ENCODE measurements at places on chromosomes 6 and 20.

DNA sequence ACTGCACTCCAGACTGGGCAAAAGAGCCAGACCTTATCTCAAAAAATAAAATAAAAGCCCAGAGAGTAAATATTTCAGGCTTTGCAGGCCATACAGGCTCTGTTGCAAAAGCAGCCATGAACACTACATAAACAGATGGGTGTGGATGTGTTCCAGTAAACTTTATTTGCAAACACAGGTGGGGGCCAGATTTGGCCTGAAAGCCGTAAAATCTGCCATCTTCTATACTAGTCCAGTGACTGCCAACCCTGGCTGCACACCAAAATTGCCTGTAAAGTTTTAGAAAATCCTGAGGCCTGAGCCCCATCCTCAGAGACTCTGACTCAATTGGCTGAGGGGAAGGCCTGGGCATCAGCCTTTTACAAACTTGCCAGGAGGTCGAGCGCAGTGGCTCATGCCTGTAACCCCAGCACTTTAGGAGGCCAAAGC is 103.6 kb downstream of the ZMYND8 start:
- no peak for DNase-seq

- no peak for DNase-seq
Observed at GRCh38 chr6:125562156-125562555, 187.3 kb upstream of the HEY2 start.

GRCh38 chr6:43267619-43268354 is 24.5 kb downstream of the TTBK1 start:
- no peak for DNase-seq

DNA sequence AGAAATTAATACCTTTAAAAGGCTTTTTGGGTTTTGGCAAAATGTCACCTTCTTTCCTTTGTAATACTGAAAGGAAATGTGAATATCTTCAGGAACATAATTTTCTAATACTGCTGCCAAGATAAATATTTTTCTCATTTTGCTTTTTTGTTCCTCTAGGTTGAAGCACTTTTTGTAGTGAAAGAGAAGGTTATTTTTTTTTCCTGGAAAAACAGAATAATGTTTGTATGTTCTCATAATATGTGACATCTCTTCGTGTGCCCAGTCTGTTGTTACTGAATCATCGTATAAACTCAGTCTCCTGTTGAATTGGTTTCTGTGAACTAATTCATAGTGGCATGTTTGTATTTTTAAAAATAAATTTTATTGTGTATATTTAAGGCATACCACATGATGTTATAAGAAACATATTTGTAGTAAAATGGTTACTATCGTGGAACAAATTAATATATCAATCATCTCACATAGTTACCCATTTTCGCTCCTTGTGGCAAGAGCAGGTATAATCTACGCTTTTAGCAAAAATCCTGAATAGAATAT is 74.4 kb downstream of the SH3BGRL2 start:
- no peak for DNase-seq

- DNase-seq = no peak
Observed at GRCh38 chr6:78810698-78811097, 56.7 kb upstream of the IRAK1BP1 start.

DNA sequence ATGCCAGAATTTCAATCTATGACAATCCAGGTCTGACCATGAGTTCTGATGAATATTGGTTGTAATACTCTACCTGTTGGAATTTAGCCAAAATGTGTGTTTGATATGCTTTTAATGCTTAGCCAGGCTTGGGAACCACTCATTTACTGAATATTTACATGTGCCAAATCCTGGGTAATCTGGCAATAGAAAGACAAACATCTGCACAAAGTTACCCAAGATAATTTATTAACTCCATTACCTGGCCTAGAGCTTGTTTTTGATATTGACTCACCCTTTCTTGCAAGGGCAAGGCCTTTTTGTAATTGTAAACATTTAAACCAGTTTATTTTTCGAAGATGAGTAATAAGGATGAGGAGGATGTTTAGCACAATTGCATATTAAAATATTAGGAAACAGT is 13.5 kb upstream of the CD2AP start:
- DNase-seq = no peak

DNA sequence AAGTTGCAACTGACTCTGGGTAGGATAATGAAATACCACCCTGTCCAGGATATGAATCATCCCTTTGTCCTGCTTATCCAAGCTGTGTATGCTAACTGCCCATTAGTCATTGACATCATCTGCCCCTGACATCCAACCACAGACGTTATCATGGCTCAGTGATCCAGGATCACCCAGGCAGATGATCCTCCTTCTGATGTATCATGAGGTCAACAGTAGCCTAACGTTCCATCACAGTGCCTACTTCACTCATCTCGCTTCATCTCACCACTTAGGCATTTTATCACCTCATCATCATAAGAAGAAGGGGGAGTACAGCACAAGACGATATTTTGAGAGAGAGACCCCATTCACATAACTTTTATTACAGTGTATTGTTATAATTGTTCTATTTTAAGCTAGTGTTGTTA is 13.4 kb upstream of the BTN3A2 start:
- no peak for DNase-seq

DNA sequence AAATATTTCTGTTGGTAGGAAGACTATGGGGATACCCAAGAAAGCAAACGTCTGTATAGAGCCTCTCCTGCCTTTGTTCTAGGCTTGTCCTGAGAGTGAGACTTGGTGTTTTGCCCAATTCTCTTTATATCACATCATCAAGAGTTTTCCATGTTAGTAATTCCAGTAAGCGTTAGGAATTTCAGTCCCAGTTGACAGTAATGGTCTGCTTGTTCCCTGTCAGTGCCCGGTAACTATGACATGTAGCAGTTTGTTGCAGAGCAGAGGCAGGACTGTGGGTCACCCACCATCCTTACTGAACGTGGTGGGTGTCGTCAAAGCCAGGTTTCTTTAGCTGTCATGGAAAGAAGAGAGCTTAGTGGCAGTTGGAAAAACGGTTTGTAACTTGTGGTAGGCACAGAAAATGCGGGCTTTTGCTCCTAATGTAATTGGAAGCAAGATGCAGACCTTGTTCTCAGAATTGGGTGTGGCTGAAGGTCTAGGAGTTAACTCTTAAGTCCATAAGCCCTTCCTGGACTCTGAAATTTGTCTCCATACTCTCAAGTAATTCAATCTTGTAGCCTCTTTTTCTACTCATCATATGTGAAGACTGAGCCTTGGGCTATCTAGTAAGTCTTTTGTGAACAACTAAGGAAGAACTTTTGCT is 188.8 kb downstream of the TMEM242 start:
- DNase-seq = no peak

GRCh38 chr20:62408640-62409039 is 1.6 kb upstream of the CABLES2 start:
- DNase-seq = no peak

- no peak for DNase-seq
Observed at GRCh38 chr6:13554929-13555333, 19.5 kb upstream of the SIRT5 start.

- no peak for DNase-seq
Observed at GRCh38 chr6:14187406-14187805, 69.8 kb downstream of the CD83 start.

DNA sequence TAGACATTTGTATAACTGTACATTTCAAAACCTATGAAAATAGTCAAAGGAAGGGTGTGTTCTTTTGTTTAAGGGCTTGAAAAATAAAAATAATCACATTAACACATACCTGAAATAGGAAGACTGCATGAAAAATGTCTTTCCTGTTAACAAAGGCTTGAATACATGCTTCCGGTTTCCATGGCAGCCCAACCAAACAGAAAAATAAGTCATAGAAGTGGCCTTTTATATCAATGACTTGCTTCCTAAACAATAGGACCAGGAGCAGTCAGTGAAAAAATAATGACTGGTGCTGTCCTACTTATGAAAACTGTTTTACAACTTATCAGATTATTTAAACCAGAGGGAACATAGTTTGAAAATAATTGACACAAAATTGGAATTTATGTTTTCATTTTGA is 412.6 kb upstream of the PLCB4 start:
- DNase-seq = no peak

DNA sequence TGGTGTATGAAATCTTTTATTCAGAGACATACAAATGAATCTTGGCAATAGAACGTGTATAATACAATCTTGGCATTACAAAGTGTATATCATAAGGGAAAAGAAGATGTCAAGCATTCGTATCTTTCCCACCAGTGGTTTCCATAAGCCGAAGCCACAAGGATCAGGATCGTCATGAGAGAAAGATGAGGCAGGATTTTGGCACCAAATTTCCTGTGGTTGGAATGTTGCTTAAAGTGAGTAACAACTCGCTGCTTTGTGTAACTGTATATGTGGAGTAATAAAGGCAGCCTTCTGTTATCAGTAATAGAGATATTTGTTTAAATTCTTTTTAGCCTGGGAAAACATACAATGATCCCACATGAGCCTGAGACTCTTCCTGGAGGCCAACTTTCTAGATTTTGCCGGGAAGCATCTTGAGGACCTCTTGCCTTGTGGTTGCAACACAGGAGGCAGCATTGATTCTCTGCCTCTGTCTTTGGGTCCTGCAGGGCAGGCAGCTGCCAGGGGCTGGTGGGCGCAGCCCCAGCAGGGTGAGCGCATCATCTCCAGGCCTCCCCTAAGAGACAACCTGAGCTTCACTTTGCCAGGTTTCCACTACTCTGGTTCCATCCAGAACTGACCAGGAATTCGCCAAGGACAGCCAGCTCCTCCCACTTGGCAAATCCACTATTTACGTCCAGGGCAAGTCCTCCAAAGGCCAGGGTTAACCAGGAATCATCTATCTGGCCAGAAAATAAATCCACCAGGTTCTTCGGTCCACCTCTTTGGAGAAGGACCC is 230.9 kb upstream of the SULF2 start:
- no peak for DNase-seq

GRCh38 chr6:15485936-15486335 is 176.9 kb downstream of the DTNBP1 start:
- DNase-seq = no peak

DNA sequence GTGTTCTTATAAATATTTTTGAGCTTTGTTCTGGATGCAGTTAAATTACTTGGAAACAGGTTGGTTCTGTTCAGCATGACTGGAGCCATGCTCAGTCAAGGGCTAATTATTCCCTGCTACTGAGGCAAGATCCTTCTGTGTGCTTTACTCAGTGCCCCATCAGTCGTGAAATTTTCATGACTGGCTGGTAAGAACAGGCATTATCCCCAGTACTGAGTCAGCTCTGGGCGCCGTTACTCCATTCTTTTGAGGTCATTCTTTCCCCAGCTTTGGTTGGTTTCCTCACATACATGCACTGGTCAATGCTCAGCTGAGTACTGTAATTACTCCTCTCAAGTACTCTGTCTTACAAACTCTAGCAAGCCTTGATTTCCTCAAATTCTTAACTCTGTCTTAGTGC is 71.3 kb downstream of the CDKAL1 start:
- DNase-seq = no peak

GRCh38 chr6:76124018-76124417 is 51.6 kb upstream of the IMPG1 start:
- no peak for DNase-seq

GRCh38 chr20:59770270-59770669 is 163.2 kb downstream of the SYCP2 start:
- no peak for DNase-seq

GRCh38 chr20:22578221-22579118 is 5.9 kb downstream of the FOXA2 start:
- DNase-seq = no peak

GRCh38 chr20:22810626-22811569 is 224.2 kb upstream of the SSTR4 start:
- DNase-seq = no peak

DNA sequence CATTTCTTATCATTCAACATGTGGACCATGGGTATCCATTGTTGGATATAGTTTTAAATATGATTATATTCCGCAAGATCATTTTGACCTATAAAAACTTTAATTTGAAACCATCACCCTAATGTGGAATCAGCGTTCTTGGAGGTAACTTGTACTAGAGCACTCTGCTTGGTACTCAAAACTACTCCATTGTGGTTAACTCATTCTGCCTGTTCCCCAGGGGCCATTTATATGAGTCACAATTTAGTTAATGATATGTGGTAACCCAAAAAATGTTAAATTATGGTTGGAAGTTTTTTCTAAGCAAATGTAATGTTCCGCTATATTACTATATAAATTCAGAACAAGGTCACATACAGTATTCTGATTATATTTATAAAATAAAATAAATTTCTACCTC is 109.3 kb downstream of the TRDN start:
- no peak for DNase-seq

DNA sequence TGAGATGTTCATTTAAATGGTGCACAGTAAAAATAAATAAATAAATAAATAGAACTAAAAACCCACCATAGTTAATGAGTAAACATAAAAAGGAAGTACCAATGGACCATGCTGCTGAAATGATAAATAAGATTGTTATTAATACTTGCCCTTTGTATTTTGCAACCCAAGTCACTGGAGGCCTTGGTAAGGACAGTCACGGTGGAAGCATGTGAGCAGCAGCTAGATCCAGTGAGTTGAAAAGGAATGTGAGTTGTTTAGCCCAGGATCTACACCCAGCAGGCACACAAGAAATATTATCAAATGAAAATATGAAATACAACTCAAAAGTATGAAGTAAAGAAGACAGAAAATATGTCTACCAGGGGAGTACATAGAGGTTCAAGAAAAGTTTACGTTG is 6.7 kb downstream of the LGSN start:
- no peak for DNase-seq

DNA sequence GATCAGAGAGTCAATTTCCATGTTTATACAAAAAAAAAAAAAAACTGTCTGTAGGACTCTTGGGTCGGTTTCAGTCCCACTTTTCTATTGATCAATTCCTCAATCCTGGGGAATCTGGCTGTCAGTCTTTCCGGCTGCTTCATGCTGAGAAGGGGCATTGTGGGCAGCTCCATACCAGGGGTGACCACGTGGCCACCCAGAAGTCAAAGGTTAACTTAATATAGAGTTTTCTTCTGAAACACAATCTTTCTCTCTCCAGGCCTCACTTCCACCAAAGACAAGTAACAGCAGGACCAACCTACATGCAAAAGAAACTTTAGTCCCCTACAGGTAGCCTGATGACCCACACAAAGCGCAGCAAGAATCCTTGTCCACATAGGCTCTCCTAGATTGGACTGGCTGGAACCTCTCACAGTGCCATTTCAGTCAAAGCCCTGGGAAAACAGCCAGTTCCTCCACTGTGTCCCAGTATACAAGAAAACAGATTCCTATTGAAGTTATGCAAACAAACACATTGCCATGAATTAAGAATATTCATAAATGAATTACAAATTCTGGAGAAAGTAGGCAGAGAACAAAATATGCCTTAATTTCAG is 18.5 kb upstream of the SERPINB9 start:
- no peak for DNase-seq

DNA sequence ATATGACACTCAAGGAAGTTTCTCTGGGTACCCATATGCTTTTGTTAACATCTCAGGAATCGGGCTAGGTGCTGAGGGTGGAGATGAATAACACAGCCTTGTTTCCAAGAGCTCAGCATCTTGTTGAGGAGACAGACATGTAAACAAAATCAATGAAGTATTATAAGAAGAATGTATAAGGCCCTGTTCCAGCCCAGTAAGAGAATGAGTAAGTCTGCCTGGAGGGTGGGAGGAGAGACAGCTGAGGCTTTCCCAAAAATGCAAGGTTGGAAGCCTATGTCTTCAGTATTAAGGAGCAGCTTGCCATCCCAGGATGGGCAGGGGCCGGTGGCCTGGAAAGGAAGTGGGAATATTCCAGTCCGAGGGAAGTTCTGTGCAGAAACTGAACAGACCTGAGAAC is 615.3 kb upstream of the BTBD3 start:
- DNase-seq = no peak

- DNase-seq = no peak
Observed at GRCh38 chr6:21500314-21501020, 93.1 kb upstream of the SOX4 start.

- no peak for DNase-seq
Observed at GRCh38 chr6:136250686-136251008, 536 bp upstream of the MTFR2 start.

- DNase-seq = no peak
Observed at GRCh38 chr6:12276930-12277315, 13.2 kb upstream of the EDN1 start.

All from NK-92 treated with Interleukin-12 subunit alpha and Interleukin-12 subunit beta, amount 100 ng/mL, for 24 hours (cell line).